Putamen (tissue), 1 donor: ENCODE measurements at places on chromosomes 1 and 21.

GRCh38 chr1:160830321-160831153 lies 32.1 kb downstream of the CD244 start:
- no peak for DNase-seq

DNA sequence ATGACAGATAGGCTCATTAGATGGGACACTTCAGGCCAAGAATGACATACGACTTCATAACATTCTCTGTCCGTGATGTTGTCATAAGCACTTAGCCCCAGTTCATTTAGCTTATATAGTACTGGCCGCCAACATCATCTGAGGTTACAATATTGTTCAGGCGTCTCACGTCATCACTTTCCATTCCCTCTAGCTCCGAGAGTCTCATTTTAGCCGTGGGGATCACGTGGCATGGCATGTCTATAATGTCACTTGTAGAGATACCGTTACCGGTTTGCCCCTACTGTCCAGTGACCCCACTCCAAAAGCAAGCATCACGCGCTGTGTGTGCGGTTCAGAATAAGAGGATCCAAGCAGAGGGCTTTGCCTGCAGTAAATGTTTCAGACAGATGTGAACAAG lies 34.6 kb upstream of the HEATR1 start:
- DNase-seq, result no peak

- no peak for DNase-seq
Measured at GRCh38 chr21:28227881-28228635, 764.6 kb downstream of the LTN1 start.

- no peak for DNase-seq
Measured at GRCh38 chr1:10765734-10766478, 30.5 kb downstream of the CASZ1 start.
